ENCODE measurements at places on chromosomes 16 and 17. TPM values are rescaled to one million over a fixed set of nuclear protein-coding genes. Genes with fewer than 3 reads are reported as not detected.

The SGCA gene
- 2.9 TPM for polyA plus RNA-seq

The SEC14L5 gene
- polyA plus RNA-seq = 0.03 TPM

The SKAP1 gene
- 11.5 TPM for polyA plus RNA-seq

The ARHGAP23 gene
- not detected for polyA plus RNA-seq

The RNF112 gene
- polyA plus RNA-seq = not detected

The HYDIN gene
- polyA plus RNA-seq = not detected

The EFCAB13 gene
- polyA plus RNA-seq = 10.2 TPM

The GNAO1 gene
- 0.58 TPM for polyA plus RNA-seq

The ASPA gene
- polyA plus RNA-seq = not detected

The KCNH6 gene
- not detected for polyA plus RNA-seq

The TEPSIN gene
- 15.3 TPM for polyA plus RNA-seq

The TMEM235 gene
- polyA plus RNA-seq = not detected

The ASPHD1 gene
- not detected for polyA plus RNA-seq

The PRRT2 gene
- not detected for polyA plus RNA-seq
